ENCODE measurements at places on chromosomes 12 and 14. TPM values are rescaled to one million over a fixed set of nuclear protein-coding genes. Genes with fewer than 3 reads are reported as not detected.

- no peaks in the 10 kb centered on the region for H3K27me3 ChIP-seq
- H3K4me1 ChIP-seq: no peaks in the 10 kb centered on the region
- no peak for DNase-seq
- H3K27ac ChIP-seq: no peak overlapping the region
- no peak overlapping the region for H3K4me3 ChIP-seq
These were observed 5.9 kb downstream of the RESF1 start for GRCh38 chr12:31965090-31965489.

GRCh38 chr12:121786440-121786825 lies 7.1 kb downstream of the RHOF start:
- H3K4me3 ChIP-seq: no peak overlapping the region
- H3K27ac ChIP-seq: peak overlapping the region; percentile 97
- peak; percentile 82 for DNase-seq
- H3K27me3 ChIP-seq: no peaks in the 10 kb centered on the region

CLEC1B gene
- not detected for total RNA-seq

GRCh38 chr14:101761881-101762529 lies 496 bp downstream of the PPP2R5C start:
- peak; percentile 78 for DNase-seq
- peaks cover 11% of the 10 kb centered on the region for H3K36me3 ChIP-seq
- H3K4me1 ChIP-seq: peaks cover 9% of the 10 kb centered on the region
- H3K27me3 ChIP-seq: no peaks in the 10 kb centered on the region
- H3K27ac ChIP-seq: peak overlapping the region; percentile 90

DNA sequence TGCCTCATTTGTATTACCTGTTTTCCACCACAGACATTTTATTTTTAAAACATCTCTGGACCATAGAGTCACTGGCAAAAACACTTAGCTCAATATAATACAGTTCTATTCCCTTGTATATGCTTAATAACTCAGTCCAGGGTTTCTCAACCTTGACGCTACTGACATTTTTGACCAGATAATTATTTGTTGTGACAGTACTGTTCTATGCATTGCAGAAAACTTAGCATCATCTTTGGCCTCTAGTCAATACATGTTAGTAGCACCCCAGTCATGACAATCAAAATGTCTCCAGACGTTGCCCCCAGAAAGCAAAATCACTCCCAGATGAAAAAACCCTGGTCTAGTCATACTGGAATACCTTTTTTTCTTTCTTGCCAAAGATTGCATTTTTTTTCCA lies 174.7 kb downstream of the TMEM132D start:
- DNase-seq: no peak
- H3K27ac ChIP-seq: no peak overlapping the region
- no peak overlapping the region for H3K4me3 ChIP-seq
- H3K4me1 ChIP-seq: no peaks in the 10 kb centered on the region

- H3K36me3 ChIP-seq: no peaks in the 10 kb centered on the region
- DNase-seq: no peak
- no peak overlapping the region for H3K4me3 ChIP-seq
- peaks cover 46% of the 10 kb centered on the region for H3K27me3 ChIP-seq
These were observed 847 bp upstream of the WNT10B start for GRCh38 chr12:48972213-48972951.

MSRB3 gene
- 11.1 TPM for total RNA-seq

- H3K36me3 ChIP-seq: no peaks in the 10 kb centered on the region
- H3K4me3 ChIP-seq: no peak overlapping the region
- DNase-seq: no peak
- H3K27ac ChIP-seq: no peak overlapping the region
- H3K27me3 ChIP-seq: no peaks in the 10 kb centered on the region
These were observed 1194.8 kb downstream of the BCL11B start for GRCh38 chr14:98077176-98077575.

- H3K4me3 ChIP-seq: no peak overlapping the region
- H3K36me3 ChIP-seq: no peaks in the 10 kb centered on the region
- no peaks in the 10 kb centered on the region for H3K4me1 ChIP-seq
- no peak for DNase-seq
These were observed 40.2 kb downstream of the MYF5 start for GRCh38 chr12:80756875-80757274.

- no peaks in the 10 kb centered on the region for H3K27me3 ChIP-seq
- no peak overlapping the region for H3K27ac ChIP-seq
- no peak for DNase-seq
- H3K4me3 ChIP-seq: no peak overlapping the region
- H3K4me1 ChIP-seq: no peaks in the 10 kb centered on the region
These were observed 75.8 kb upstream of the CCDC91 start for GRCh38 chr12:28114488-28114887.

VWF gene
- total RNA-seq: 63.5 TPM

DNA sequence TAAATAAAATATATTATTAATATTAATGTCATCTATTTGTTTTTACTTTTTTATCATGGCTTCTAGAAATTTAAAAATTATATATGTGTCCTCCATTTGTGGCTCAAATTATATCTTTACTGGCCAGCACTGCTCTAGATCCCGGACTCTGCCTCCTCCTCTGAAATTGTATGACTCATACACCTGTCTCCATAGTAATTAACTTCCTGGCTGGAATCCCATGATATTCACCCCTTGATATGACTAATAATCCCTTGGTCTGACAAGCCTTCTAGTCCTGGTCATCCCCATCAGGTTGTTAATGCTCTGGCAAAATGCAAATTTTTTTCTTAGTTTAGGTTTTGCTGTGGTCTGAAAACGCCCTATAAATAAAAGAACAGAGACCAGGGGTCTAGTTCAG lies 116.2 kb downstream of the BMP4 start:
- no peaks in the 10 kb centered on the region for H3K36me3 ChIP-seq
- H3K4me1 ChIP-seq: no peaks in the 10 kb centered on the region
- no peak overlapping the region for H3K4me3 ChIP-seq
- H3K27ac ChIP-seq: no peak overlapping the region

DNA sequence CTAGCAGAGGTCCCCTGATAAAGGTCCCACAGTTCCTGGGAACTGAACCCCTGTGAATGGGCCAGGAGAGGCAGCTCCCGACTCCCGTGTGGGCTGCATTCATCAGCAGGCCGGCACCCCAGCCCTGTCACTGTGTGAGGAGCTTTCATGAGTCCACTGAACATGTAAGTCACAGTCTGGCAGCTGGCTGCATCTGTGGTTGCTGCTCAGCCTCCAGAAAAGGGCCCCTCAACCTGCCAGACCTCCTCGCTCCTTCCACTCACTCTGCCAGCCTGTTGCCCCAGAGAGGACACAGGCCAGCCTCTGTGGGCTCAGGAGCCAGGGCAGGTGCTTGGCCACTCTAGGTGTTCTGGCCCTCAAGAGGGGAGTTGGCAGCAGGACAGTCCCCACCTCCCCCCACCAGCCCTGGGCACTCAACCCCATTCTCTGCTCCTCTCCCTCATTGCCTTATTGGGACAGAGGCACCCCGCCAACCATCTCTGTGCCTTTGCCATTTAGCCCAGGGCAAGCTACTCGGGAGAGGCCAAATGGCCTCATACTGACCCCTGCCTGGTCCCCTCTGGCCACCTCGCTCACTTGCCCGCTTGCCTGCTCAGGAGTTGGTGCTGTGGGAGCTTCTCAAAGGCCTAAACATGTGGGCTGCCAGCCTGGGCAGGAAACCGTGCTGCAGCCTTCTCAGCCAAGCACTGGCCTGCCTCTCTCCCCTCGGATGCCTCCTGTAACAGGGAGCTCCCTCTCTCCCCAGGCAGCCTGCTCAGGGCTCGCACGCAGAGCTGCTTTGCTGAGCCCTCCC lies 1.9 kb downstream of the RTL1 start:
- no peaks in the 10 kb centered on the region for H3K36me3 ChIP-seq
- DNase-seq: peak; percentile 32
- no peak overlapping the region for H3K27ac ChIP-seq
- H3K27me3 ChIP-seq: no peaks in the 10 kb centered on the region

GRCh38 chr12:23555180-23555824 lies 394.2 kb downstream of the SOX5 start:
- no peaks in the 10 kb centered on the region for H3K4me1 ChIP-seq
- no peaks in the 10 kb centered on the region for H3K36me3 ChIP-seq
- no peak overlapping the region for H3K4me3 ChIP-seq
- no peak overlapping the region for H3K27ac ChIP-seq

GRCh38 chr12:11839091-11839641 lies 189.7 kb downstream of the ETV6 start:
- H3K27me3 ChIP-seq: no peaks in the 10 kb centered on the region
- peak overlapping the region; percentile 69 for H3K27ac ChIP-seq
- no peak overlapping the region for H3K4me3 ChIP-seq

TTC6 gene
- total RNA-seq: 12.7 TPM

NIN gene
- 151 TPM for total RNA-seq

GRCh38 chr12:45336762-45337596 lies 121.1 kb downstream of the ANO6 start:
- DNase-seq: no peak
- no peaks in the 10 kb centered on the region for H3K27me3 ChIP-seq
- H3K4me1 ChIP-seq: no peaks in the 10 kb centered on the region
- H3K36me3 ChIP-seq: no peaks in the 10 kb centered on the region
- no peak overlapping the region for H3K4me3 ChIP-seq
- no peak overlapping the region for H3K27ac ChIP-seq

FLVCR2 gene
- total RNA-seq: 14.9 TPM

- H3K36me3 ChIP-seq: no peaks in the 10 kb centered on the region
- no peak overlapping the region for H3K27ac ChIP-seq
- DNase-seq: no peak
- H3K4me1 ChIP-seq: no peaks in the 10 kb centered on the region
- H3K27me3 ChIP-seq: no peaks in the 10 kb centered on the region
- no peak overlapping the region for H3K4me3 ChIP-seq
These were observed 52.7 kb upstream of the ZDHHC17 start for GRCh38 chr12:76711241-76711640.

DNA sequence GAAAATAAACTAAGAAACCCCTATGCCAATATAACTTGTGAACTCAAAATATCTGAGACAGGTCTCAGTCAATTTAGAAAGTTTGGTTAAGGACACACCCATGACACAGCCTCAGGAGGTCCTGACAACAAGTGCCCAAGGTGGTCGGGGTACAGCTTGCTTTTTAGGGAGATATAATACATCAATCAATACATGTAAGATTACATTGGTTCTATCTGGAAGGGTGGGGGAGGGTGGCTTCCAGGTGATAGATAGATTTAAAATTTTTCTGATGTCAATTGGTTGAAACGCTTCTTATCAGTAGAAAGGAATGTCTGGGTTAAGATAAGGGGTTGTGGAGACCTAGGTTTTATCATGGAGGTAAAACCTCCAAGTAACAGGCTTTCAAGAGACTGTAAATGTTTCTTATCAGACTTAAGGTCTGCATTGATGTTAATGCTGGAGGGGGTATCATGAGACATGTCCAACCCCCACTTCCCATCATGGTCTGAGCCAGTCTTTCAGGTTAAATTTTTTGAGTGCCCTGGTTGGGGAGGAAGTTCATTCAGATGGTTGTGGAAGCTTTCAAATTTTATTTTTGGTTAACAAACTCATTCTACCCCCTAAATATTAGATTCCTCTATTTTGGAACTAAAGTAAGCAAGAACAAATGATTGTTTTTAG lies 82.0 kb upstream of the RASSF8 start:
- H3K4me1 ChIP-seq: no peaks in the 10 kb centered on the region
- no peak overlapping the region for H3K4me3 ChIP-seq
- no peak for DNase-seq
- no peaks in the 10 kb centered on the region for H3K36me3 ChIP-seq

- no peaks in the 10 kb centered on the region for H3K36me3 ChIP-seq
- H3K4me3 ChIP-seq: no peak overlapping the region
- no peaks in the 10 kb centered on the region for H3K4me1 ChIP-seq
- H3K27ac ChIP-seq: no peak overlapping the region
- no peaks in the 10 kb centered on the region for H3K27me3 ChIP-seq
- DNase-seq: no peak
These were observed 8.0 kb upstream of the PGAM5 start for GRCh38 chr12:132702640-132703039.
